NCI-H1105 (cell line): ENCODE measurements at places on chromosomes 11 and 22.
A peak's percentile ranks its signal among the peaks of the same experiment; 100 is the strongest.

DNA sequence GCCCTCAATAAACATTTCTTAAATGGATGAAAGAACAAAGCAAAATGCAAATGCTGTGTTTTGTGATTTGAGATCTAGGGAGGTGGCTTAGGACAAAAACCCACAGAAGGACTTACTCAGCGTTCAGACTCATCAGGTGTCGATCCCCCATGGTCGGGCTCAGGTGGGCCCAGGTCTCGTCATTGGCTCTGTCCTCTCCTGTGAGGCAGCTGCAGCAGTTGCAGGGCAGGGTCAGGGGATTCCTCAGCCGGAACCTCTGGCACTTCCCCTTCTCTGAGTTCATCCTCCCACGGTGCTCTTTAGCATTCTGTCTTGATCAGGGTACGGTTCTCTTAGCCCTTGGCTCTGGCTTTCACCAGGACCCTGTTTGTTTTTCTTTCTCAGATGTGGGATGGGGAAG, 14.0 kb upstream of the ACR start:
- DNase-seq = no peak

GRCh38 chr11:117462183-117462863, 134.7 kb downstream of the CEP164 start:
- DNase-seq = no peak

- DNase-seq = no peak
These were observed 29.8 kb upstream of the MSANTD2 start for GRCh38 chr11:124829986-124830385.

DNA sequence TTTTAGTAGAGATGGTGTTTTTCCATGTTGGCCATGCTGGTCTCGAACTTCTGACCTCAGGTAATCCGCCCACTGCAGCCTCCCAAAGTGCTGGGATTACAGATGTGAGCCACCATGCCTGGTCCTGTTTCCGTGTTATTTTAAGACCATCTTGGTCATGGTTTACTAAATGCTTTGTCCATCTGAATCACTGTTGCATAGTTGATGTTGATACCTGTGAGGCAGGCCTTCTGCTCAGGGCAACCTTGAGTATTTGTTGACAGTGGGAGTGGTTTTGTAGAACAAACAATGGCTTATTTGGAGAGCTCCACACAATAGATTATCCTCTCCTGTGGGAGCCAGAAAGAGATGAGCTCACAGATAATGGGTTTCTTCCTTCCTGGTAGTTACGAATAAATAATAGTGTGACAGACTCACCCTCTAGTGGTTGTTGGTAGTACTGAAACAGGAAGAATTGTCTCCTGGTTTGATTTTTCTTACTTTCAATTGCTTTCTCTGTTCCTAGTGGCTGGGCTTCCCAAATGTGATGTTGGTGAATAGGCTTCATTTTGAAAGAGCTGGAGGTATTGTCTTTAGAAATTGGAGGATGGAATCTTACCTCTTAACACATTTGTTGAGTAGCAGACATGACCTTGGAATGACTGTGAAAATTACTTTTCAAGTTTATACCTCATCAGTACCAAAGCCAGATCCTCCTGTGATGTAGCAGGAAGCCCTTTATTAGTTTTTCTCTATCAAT, 39.0 kb downstream of the CTNND1 start:
- peak; percentile 67 for DNase-seq

- no peak for DNase-seq
These were observed 272.7 kb downstream of the OR4A5 start for GRCh38 chr11:54979375-54979774.

DNA sequence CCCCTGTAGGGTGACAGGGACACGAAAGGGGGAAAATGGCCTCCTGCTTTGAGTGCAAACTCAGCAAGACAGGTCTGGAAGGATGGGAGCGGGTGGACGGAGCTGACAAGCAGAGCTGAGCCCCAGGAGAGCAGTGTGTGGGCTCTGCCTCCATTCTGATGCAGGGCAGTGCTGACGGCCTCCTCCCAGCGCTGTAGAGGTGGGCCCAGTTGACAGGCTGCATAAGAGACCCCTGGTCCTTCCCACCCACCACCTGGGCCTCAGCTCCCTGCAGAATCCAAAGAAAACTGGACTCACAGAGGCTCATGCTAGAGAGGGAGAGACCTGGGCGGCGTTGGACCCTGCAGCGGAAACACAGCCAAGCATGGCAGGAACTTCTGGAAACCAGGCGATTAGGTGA, 1113.4 kb downstream of the BRD1 start:
- no peak for DNase-seq

GRCh38 chr11:12949453-12949852, 59.7 kb upstream of the RASSF10 start:
- DNase-seq = no peak

GRCh38 chr22:42639541-42640241, 710 bp downstream of the ATP5MGL start:
- DNase-seq = no peak

DNA sequence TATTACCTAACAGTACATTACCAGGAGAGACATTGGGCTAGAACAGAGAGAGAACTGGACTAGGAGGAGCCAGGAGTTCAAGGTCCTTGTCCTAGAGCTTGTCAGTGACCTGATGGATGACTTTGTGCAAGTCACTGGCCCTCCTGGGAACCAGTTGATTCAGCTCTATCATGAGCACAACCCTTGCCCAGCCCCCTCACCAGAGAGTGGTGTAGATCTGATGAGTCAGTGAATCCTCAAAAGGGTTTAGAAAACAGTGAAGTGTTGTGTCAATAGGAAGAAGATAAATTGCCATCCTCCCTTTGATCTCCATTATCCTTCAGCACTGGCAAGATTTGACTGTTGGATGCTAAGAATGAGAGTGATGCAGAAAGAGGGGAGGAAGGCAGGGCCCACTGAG, 24.3 kb downstream of the NEU3 start:
- DNase-seq = no peak

DNA sequence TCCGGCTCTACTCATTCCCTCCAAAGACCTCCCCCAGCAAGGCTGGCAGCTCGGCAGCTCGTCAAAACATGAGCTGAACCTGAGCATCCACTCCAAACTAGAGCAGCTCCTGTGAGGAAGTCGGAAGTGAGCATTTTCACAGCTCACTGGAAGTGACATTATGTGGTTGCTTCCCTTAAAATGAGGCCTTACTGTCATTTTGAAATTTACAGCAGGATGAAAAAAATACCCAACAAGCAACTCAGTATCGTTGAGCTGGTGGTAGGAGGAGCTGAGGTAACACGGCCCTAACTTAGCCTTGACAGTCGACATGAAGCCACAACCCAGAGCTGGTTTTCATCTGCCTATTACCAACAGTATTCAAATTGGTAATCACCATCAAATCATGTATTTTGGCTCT, 38.0 kb upstream of the ARFGAP3 start:
- DNase-seq = no peak

DNA sequence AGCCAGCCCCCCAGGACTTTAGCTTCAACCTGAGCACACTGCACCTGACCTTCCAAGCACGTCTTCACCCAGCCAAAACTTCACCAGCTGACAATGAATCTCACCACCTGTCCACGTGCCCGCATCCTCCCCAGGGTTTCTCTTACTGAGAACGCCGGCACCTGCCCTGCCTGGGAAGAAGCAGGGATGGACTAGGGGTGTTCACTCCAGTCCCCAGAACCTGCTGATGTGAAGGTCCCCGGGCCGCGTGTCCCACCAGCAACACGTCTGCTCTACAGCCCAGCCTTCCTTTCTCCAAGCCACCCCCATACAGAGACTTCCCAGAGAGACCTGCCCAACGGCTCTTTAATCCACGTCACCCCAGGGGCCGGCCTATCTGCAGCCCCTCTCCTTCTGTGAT, 12.8 kb downstream of the CPT1A start:
- DNase-seq = no peak

DNA sequence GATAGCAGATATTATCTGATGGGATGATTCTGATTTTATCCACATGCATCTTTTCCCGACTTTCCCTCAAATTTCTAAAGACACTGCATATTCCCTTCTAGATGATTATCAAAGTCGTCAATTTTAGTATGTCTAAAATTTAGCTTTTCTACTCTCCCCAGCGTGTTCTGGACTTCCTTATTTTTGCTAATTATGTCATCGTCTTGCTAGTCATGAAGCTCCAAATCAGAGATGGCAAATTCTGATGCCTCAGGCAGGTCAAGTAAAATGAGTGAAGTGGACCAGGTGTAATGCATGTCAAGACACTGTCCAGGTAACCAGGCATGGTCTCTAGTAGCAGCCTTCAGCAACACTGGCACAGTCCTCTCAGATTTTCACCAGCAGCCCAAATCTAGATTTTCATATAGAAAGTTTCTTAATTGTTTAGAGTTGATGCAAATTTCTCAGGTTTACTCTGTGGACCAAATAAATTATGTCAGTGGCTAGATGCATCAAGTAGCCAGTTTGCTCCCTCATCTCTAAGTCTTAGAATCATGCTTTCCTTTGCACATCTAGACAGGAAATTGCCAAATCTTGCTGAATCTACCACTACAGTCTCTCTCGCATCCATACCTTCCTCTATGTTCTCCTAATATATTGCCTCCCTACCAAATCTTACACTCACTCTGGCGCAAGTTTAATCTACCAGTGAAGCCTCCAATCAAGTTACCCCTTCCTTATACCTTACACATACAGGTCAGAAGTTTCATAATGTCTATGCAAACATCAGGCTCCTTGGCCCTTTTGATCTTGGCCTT, 10.6 kb downstream of the HSD17B12 start:
- DNase-seq = no peak

GRCh38 chr11:119742263-119742861, 13.4 kb upstream of the NECTIN1 start:
- no peak for DNase-seq

- DNase-seq = no peak
These were observed 32.1 kb downstream of the SNU13 start for GRCh38 chr22:41656556-41656955.

- DNase-seq = no peak
These were observed 41.7 kb upstream of the BMAL1 start for GRCh38 chr11:13235895-13236294.

DNA sequence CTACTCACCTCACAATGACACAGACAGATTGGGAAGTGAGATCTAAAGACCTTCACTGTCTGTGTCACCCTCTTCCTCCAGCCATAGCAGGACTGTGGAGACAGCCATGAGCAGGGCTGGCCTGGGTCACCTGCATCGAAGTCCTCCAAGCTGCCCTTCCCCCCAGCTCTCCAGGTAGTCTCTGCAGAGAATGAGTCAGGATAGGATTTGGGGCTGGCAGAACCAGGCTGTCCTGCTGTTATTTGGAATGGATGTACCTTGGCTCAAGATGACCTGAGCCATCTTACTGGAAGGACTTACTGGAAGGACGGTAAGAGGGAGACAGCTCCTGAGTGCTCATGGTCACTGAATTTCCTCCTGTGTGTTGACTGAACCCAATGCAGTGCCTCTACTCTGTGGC, 29.2 kb downstream of the GGTLC2 start:
- DNase-seq = no peak

GRCh38 chr11:17650127-17650911, 69.1 kb upstream of the MYOD1 start:
- no peak for DNase-seq

GRCh38 chr22:31020334-31020733, 51.3 kb downstream of the TUG1 start:
- no peak for DNase-seq

DNA sequence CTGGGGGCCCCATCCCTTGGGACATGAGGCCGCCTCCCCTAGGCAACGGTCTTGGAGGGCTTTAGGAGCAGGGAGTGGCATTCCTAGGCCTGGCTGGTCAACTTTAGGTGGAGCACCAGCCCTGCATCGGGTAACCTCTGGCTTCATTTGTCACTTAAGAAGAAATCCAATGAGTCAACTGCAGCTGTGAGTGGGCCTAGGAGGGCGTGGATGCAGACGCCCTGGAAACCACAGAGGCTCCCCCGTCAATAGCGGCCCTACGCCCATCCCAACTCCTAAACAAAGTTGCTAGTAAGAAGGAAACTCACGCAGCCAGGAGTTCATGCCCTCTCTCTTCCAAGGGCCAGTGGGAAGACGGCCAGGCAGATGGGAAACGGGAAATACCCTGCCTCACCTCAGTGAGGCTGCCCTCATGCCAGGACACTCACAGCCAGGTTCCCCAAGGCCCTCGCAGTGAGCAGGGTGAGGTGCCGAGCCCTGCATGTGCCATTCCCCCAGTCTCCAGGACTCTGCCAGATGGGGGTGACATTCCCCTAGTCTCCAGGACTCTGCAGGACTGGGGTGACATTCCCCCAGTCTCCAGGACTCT, 20.8 kb downstream of the BID start:
- no peak for DNase-seq

DNA sequence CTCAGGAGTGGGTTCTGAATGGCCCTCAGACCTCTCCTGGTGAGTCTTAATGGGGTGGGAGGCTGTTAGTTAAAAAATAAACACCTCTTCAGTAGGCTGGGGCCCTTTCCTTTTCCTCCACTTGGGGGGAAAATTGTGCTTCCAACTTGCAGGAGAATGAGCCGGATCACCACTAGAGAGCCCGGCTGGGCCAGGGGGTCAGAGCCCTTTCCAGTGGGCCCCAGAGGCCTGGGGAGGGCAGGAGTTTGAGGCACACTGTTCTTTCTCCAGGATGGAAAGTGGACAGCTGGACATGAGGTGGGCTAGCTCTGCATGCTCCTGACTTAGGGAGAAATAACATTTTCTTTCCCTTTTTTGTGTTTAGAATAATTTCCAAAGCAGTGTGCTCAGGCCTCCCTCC, 32.8 kb downstream of the B3GAT1 start:
- DNase-seq = no peak

DNA sequence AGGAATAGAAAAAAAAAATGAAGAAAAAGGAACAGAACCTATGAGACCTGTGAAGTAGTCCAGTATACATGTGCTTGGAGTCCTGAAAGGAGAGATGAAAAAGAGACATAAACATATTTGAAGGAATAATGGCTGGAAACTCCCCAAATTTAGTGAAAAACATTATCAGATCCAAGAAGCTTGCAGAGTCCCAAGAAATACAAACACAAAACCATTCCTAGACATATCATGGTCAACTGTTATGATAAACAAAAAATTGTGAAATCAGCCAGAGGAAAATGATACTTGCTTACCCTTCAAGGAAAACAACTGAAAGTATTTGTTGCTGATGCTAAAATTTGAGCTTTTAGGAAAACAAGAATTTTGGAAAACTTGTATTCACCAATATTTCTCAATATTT, 250.1 kb downstream of the DDX10 start:
- no peak for DNase-seq

DNA sequence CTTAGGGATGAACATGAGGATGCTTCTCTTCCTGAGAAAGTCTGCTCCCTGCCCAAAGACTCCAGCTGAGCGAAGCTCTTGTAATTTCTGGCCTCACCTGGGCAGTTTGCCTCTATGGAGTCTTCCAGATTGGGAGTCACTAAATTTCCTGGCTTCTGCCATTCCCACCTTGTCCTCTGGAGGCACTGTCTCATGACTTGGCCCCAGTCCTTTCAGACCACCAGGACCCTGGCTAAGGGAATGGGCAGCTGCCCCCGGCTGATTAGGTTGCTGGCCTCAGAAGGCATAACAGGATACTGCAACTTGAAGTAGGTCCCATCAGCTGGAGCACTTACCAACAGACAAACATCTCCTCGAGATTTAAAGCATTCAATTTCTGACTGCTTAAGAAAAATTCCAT, 128.1 kb upstream of the SPON1 start:
- DNase-seq = no peak
